ENCODE measurements at places on chromosomes 12 and 14.

- DNase-seq = no peak
Observed at GRCh38 chr12:3741882-3742672, 10.8 kb downstream of the CRACR2A start.

DNA sequence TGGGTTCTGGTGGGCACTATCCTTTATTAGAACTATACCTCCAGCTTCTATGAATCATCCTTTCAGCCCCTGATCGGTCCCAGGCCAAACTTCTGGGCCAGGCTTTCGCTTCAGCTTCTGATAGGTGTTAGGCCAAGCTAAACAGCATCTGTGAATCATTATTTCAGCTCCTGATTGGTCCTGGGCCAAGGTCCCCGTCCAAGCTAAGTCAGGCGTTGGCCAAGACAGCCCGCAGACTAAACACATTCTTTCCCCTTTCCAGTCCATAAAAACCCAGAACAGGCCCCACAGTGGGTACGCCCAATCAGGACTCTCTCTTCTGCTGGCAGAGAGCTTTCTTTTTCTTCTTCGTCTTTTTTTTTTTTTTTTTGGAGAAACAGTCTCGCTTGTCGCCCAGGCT lies 1808.9 kb upstream of the SEL1L start:
- DNase-seq = no peak

DNA sequence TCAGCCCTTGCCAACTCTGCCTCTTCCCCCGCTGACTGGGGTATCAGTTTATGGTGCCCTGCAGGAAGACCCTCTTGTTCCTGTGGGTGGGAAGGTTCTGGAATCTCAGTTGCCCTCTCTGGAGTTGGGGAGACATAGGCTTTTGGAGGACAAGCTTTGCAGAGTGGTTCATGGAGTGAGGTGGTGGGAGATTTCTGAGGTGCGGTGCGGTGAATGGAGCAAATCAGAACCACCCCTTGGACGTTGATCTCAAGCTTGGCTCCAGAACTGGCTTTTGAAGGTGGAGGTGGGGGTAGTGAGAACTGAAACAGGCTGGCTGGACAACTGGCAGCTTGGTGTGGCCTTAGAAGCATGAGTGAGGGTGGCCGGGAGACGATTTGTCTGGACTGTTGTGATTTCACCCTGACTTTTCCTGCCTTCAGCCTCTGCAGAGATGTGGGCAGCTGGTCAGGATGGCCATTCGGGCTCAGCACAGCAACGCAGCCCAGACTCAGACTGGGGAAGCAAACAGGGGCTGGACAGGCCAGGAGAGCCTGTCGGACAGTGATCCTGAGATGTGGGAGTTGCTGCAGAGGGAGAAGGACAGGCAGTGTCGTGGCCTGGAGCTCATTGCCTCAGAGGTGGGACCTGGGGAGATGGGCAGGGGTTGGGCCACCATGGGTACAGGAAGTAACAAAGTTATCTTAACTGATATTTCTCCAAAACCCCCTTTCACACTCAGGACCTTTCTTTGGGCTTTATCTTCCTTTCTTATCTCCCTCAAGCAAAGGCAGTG lies 1.1 kb downstream of the SHMT2 start:
- DNase-seq = no peak

DNA sequence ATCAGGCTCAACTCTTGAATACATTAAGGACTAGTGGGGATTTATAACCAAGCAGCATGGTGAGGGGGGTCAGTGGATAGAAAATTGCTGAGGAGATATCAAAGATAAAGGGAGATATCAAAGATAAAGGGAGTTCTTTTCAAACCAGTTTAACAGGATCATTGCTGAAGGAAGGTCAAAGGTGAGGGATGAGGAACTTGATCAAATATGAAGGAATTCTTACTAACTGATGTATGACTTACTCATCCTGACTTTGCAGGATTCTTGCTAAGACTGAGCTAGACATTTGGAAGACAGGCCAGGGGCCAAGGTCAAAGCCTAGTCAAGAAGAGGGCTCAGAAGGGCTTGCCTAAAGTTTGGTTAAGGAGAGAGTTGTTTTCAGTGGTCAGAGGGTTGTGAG lies 4.8 kb downstream of the ABHD4 start:
- DNase-seq = no peak

DNA sequence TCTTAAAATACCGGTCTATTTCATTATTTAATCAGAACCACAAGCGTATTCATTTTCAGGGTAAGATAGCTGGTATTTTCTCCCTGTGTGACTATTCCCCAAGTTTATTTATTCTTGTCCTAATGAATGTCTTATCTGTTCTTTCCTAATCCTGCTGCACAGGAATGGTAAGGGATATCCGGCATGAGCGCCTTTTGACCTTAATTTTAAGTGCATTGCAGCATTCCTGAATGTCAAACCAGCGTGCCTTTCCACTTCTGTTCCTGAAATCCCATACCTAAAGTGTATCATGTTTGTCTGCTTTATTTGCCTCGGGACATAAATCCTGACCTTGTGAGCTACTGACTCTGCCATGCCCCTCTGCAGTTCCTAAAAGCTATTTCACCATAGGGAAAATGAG lies 1713.2 kb upstream of the FLRT2 start:
- no peak for DNase-seq

GRCh38 chr12:47813511-47814196 lies 6.0 kb downstream of the HDAC7 start:
- DNase-seq = no peak

DNA sequence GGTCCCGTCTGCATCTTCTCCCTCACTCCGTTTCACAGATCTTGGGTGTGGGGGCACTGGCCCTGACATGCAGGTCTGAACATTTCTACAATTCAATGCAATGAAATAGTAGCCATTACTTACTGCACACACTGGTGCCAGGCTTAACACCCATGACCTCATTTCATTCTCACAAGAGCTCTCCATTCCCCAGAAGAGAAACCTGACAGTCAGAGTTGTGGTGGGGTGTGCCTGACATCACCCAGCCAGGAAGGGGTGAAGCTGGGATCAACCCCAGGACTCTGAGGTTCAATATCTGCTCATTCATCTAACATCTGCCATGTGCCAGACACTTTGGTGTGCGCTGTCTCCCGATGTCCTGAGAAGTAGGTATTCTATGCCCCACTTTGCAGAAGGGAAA lies 34.7 kb downstream of the MVK start:
- DNase-seq = no peak

- DNase-seq = no peak
Observed at GRCh38 chr14:91070572-91070971, 10.1 kb upstream of the RPS6KA5 start.

GRCh38 chr12:81080431-81080983 lies 2.6 kb downstream of the ACSS3 start:
- no peak for DNase-seq
